ENCODE measurements at places on chromosomes 6 and 20. TPM values are rescaled to one million over a fixed set of nuclear protein-coding genes. Genes with fewer than 3 reads are reported as not detected.
A peak's percentile ranks its signal among the peaks of the same experiment; 100 is the strongest.

- no peak for DNase-seq
Measured at GRCh38 chr6:26476896-26477295, 19.1 kb downstream of the BTN2A1 start.

GRCh38 chr6:84687431-84687830 is 77.0 kb downstream of the TBX18 start:
- no peak for DNase-seq

DNA sequence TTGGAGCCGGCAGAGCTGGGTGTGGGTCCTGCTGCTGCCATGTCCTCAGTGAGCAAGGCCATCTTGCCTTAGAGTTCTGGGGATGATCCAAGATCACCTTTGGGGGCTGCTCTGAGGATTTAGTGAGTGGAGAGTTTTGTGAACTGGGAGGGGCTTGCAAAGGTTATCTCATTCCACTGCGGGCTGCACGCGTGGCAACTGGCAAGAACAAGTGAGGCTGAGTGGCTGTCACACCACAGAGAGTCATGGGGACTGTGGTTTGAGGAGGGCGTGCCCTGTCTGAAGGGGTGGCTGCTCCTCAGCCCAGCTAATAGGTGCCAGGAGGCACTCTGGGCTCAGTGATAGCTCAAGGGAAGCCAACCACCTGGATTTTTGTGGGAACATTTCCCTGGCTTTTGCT is 37.6 kb downstream of the TTLL9 start:
- no peak for DNase-seq

DNA sequence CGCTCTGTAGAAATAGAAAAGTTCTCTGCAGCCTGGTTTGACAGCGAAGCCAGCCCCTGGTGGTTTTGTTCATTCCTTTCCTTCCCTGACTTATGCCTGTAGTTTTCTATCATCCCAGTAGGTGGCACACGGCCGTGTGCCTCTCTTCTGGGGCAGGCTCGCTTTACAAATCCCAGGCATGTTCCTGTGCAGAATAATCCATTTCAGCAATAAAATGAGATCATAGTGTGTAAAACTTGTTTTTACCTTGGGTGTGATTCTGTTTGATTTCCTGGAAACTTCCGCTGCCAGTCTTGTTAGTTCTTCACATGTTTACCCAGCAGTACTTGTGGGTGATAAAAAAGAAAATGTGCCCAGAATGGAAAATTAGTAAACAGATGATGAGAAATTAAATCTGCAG is 7.4 kb upstream of the INSM1 start:
- peak; percentile 39 for DNase-seq

DNA sequence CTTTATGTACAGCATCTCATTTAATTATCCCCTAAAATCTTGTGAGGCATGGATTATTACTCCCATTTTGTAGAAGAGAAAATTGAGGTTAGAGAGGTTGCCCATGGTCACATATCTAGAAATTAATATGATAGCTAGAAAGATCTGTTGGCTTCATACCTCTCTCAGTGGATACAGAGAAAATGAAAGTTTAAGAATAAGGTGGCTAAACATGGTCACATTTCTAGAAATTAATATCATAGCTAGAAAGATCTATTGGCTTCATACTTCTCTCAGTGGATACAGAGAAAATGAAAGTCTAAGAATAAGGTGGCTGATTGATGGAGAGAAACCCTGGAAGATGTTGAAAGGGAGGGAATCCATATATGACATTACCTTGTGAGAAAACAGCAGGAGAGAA is 260.7 kb upstream of the MAN1A1 start:
- DNase-seq = no peak

Gene MATN4
- not detected for total RNA-seq

Gene SLC9A8
- total RNA-seq = 22.0 TPM

Gene PRKN
- 1.3 TPM for total RNA-seq
